Right renal cortex interstitium (tissue), 3 donors: ENCODE measurements at places on chromosomes 3 and 15. TPM values are rescaled to one million over a fixed set of nuclear protein-coding genes. Genes with fewer than 3 reads are reported as not detected.

- DNase-seq, result no peak
Measured at GRCh38 chr3:156643729-156644389, 30.5 kb upstream of the TIPARP start.

- DNase-seq, result no peak
Measured at GRCh38 chr3:134839422-134839821, 44.4 kb downstream of the EPHB1 start.

DNA sequence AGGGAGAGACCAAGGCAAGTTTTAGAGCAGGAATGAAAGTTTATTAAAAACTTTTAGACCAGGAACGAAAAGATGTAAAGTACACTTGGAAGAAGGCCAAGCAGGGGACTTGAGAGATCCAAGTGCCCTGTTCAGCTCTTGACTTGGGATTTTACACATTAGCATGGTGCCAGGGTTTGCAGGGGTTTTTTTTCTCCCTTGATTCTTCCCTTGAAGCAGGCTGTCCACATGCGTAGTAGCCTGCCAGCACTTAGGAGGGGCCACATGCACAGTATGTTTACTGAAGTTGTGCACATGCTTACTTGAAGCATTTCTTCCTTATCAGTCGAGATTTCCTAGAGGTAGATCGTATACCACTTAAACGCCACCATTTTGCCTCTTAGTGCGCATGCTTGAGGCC, 277.5 kb upstream of the AGTR1 start:
- no peak for DNase-seq

DNA sequence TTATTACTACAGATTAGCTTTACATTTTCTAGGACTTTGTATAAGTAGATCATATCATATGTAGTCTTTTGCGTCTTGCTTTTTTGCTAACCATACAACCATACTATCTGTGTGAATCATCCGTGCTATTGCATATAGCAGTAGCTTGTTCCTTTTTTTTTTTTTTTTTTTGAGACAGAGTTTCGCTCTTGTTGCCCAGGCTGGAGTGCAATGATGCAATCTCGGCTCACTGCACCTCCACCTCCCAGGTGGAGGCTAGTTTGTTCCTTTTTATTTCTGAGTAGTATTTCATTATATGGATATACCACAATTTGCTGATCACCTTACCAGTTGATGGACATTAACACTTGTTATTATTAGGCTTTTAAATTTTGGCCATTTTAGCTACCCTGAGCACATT, 54.5 kb upstream of the TBL1XR1 start:
- DNase-seq, result no peak

DNA sequence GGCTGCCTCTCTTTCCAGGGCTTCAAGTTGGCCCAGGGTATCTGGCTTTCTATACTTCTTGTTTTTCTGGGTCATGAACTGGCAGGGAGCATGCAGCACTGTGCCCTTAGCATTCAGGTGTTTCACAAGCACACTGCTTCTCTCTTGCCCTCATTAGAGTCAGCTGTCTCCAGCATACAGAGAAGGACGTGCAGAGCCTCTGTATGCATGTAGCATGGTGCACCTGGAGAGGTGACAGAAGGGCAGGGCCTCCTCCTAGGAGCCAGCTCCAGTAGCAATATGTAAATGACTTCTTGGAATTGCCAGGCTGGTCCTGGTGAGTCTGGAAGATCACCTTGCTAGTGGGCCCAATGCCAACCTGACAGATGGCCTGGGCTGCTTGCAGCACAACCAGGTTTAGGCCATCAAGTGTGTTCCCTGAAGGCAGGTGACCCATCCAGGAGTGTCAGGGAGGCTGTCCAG, 44.8 kb upstream of the ATP2C1 start:
- DNase-seq, result no peak

- DNase-seq, result no peak
Measured at GRCh38 chr3:65723985-65724384, 314.7 kb downstream of the MAGI1 start.

- DNase-seq, result no peak
Measured at GRCh38 chr3:134810052-134810435, 15.0 kb downstream of the EPHB1 start.

DLL4 gene
- 9.1 TPM for polyA plus RNA-seq

TNNC1 gene
- 9.6 TPM for polyA plus RNA-seq

UCN2 gene
- polyA plus RNA-seq, result 0.25 TPM

OIP5 gene
- 9.0 TPM for polyA plus RNA-seq

TTC21A gene
- 7.3 TPM for polyA plus RNA-seq

MYEF2 gene
- polyA plus RNA-seq, result 95.6 TPM

NEK10 gene
- 1.7 TPM for polyA plus RNA-seq
